Dorsolateral prefrontal cortex (tissue), 122 donors: ENCODE measurements at places on chromosomes 13 and 19.
A peak's percentile ranks its signal among the peaks of the same experiment; 100 is the strongest.

GRCh38 chr19:6109947-6110346 lies 353 bp downstream of the RFX2 start:
- no peak for DNase-seq

GRCh38 chr19:46372901-46373490 lies 26.1 kb downstream of the PPP5C start:
- peak; percentile 41 for DNase-seq

- no peak for DNase-seq
These were observed 128.8 kb downstream of the ZDHHC20 start for GRCh38 chr13:21330126-21330861.

- DNase-seq, result no peak
These were observed 94.6 kb downstream of the UQCRFS1 start for GRCh38 chr19:29118389-29118788.

DNA sequence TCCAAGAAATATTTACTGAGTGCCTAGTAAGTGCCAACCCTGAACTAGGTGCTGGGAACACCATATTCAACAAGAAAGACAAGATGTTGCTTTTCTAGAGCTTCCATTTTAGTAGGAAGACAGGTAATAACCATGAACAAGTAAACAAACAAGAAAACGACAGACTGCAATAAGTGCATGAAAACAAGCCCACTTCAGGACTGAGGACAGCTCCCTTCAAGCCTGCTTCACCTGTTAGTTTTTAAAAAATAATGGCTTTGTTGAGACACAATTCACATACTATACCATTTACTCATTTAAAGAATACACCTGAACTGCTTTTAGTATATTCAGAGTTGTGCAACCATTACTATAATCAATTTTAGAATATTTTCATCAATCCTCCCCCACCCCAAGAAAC lies 30.4 kb downstream of the CYP4F22 start:
- DNase-seq, result no peak

GRCh38 chr13:40983725-40984667 lies 35.1 kb downstream of the ELF1 start:
- DNase-seq, result no peak

DNA sequence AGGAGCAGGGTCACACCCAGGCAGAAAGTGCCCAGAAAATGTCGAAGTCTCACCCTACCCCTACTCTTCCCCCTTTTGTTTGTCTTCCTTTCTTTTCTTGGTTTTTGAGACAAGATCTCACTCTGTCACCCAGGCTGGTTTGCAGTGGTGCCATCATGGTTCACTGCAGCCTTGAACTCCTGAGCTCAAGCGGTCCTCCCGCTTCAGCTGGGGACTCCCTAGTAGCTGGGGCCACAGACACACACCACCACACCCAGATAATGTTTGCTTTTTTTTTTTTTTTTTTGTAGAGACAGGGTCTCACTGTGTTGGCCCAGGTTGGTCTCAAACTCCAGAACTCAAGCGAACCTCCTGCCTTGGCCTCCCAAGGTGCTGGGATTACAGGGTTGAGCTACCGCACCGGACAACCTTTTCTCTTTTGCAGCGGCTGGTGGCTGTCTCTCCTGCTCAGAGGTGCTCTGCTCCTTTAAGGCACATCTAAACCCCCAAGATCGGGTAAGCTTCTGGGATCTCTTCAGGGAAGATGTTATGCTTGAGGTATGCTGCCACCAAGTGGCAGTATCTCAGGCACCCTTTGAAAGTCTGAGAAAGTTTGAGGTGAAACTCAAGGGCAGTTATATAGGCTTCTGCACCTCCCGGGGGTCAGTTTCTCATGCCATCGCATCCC lies 22.4 kb upstream of the EBI3 start:
- DNase-seq, result no peak

- DNase-seq, result no peak
These were observed 31.7 kb downstream of the ACTL9 start for GRCh38 chr19:8666814-8667405.
